ENCODE measurements at places on chromosomes 2 and 18. TPM values are rescaled to one million over a fixed set of nuclear protein-coding genes. Genes with fewer than 3 reads are reported as not detected.

DNA sequence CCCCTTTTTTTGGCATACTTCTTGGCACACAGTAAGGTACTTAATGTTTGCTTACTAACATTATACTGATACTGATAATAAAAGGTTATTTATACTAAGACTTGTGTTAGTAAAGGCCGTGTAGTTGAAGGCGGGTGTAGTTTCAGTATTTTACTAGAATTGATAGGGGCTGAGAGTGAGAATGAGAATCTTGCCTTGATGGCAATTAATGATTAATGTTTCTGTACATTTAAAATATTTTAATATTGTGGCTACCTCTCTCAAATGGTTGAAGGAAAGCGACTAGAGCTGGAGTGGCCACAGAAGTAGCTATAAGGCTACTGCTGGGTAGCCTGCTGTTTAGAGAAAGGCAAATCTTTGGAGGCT is 29.3 kb downstream of the PELI1 start:
- no peak for DNase-seq

Gene PAIP2B
- 1.8 TPM for total RNA-seq

Gene TMEFF2
- not detected for total RNA-seq

Gene CD8B2
- not detected for total RNA-seq

GRCh38 chr2:99860720-99861375 is 281.5 kb downstream of the AFF3 start:
- DNase-seq: no peak

DNA sequence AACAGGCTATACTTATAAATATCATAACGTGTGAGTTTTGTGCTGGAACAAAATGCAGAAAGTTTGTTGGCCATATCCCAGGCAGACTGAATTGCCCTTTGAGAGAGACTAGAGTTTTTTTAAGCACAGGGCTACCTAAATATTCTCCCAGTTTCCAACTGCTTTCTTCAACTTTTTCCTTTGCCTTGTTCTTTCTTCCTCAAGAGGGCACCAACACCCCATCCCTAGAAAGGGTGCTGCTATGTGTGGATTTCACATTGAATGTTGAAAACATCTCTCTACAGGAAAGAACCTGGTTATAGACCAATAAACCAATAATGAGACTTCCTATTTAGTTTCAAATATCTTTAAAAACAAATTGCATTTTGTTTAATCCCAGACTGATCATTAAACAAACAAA is 87.9 kb downstream of the ICOS start:
- DNase-seq: peak; percentile 33

DNA sequence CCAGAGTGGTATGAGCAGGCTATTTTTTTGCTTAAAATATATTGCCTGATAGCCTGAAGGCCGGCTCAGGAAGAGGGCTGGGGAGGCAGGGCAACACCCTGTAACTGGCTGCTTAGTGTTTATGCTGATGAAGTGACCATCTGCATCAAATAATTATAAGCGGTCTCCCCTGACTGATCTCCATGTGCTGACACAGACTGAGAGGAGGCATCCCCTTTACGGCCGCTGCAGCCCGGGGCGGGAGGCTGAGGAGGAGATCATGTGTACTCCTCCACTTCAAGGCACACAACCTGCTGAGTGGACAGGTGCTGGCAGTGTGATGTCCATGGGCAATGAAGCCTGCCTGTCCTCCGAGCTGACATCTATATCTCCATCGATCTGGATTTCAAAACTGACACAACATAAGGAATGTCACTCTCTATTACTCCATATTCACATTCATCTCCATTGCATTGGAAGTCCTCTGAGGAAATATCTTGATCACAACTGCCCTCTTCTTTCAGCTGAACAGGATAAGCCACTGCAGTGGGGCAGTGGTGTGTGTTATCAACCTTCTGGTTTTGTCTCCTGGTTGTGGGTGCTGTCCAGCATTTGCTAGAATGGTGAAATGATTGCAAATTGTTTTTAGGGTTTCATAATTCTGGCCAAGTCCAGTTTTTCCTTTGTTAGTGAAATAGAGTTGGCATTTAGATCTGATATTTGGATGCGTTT is 143.5 kb downstream of the AQP4 start:
- DNase-seq: no peak

DNA sequence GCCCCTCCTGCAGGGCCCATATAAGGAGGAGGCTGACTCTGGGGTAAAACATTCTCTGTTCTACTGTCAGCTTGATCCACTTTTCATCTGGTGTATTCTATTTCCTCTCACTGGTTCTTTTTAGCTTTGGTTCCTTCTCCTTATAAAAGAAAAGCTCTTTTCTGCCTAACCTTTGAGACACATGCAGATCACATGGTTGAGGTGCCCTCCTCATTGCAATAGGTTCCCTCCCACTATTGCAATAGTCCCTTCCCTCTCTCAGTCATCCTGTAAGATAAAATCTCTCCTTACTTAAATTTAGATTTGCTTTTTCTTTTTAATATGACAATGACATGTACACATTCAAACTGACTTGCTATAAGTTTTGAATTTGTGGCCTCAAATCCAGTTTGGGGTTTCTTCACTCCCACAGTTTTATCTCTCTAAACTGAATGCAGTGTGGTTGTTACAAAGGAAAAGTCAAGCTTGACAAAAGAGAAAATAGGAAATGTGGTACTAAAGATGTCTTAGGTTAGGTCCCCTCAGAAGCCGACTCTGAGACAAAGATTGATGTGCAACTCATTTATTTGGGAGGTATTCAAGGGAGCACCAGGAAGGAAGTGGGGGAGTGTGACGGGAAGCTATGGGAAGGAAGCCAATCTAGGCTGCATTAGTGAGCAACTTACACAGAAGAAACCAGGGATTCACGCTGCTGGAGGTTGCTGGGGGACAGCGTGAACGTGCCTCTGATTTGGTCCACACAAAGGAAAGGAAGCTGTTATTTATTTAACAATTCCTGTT is 127.6 kb upstream of the LINC00305 start:
- no peak for DNase-seq

GRCh38 chr2:69067866-69068265 is 54.9 kb downstream of the ANTXR1 start:
- no peak for DNase-seq

DNA sequence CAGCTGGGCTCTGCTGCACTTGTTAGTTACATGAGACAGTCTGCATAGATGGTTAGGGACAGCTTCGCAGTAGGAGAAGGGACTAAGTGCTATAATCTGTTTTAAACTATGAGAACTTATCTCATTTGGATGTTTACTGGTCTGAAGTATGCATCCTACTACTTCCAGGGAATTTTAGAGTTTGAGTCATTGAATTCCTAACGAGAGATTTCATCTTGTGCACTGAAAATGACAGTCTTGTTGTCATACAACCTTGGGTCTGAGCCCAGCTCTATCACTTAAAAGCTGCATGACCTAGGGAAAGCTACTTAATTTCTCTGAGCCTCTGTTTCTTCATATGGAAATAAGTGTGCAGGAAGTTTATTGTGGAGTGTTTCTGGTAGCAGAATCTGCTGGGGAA is 78.4 kb downstream of the TRIM43 start:
- DNase-seq: no peak

- no peak for DNase-seq
Measured at GRCh38 chr2:213164263-213164662, 12.9 kb upstream of the IKZF2 start.

- peak; percentile 92 for DNase-seq
Measured at GRCh38 chr2:86808315-86809161, 17.8 kb upstream of the CD8A start.

GRCh38 chr2:51084750-51085149 is 52.8 kb upstream of the NRXN1 start:
- DNase-seq: no peak

- DNase-seq: no peak
Measured at GRCh38 chr18:425106-425745, 75.3 kb downstream of the COLEC12 start.

GRCh38 chr2:202375033-202375608 is 1.0 kb upstream of the BMPR2 start:
- peak; percentile 25 for DNase-seq

DNA sequence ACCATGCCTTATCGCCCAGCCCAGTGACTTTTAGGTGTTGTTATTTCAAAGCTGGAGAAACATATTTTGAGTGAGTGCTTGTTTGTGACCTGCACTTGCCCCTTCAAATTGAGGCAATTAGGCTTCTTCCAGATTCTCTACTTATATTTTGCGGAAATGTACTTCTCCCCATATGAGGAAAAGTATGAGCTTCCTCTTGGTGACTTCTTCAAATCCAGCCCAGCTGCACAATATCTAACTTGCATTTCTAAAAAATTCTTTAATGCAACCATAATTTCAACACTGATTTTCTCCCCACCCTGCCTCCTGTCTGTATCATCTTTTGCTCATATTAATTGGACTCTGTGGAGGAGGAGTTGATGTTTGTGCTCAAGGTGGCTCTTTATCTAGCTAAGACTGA is 391.2 kb upstream of the POU3F3 start:
- no peak for DNase-seq

DNA sequence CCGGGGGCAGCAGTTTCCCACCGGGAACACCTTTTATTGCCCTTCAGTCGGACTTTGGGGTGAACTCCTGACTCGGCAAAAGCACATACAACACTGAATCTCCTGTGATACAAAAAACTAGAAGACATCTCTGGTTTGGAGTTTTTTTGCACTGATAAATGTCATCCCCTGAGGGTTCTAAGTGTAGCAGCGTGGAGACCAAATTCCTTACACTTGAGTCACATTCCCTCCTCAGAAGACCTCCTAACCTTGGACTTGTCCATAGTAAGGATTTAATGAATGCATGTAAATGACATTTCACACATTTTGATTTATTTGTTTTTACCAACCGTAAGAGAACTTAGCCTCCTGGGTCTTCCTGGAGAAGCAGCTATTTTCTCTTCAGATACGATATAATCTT is 54.0 kb upstream of the GPR45 start:
- DNase-seq: no peak

Gene CBLN2
- not detected for total RNA-seq

Gene FAM168B
- 44.5 TPM for total RNA-seq

DNA sequence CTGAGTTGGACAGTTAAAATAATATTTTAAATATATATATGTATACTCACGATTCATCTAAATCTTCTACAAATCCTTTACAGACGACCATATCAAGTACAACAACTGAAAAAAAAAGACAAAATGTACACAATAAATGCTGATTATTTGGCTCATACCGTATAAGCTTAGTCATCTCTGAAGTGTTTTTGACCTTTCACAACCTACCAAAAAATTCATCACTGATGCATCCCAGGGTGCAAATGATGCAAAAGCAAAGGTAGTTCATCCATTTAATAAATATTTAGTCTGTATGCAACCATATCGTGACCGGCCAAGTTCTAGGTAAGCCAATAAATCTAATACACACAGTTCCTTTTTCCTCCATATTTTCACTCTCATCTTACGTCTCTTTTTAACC is 1.1 kb downstream of the TMX3 start:
- DNase-seq: no peak

DNA sequence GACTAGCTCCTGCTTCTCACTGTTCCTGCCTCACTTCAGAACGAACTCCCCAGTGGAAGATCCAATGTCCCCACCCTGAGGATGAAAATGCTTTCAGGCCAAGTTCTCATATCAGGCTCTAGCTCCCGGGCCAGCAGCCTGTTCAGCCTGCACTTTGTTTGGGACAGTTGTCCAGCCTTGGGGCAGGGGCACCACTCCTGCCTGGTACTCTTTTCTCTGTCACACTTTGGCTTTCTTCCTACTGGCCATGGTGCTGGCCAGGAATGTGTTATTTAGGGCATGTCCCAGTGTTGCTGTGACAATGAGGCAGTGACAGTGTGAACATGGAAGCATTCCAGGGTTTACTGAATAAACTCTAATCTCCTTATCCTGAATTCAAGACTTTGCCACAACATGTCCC is 154.1 kb downstream of the GALNT14 start:
- no peak for DNase-seq

Gene NGEF
- 0.58 TPM for total RNA-seq

All from activated CD4-positive, alpha-beta memory T cell treated with anti-CD3 and anti-CD28 coated beads, Interleukin-2, amount 10 ng/mL, durations not matched to agents 7 days and 5 days (primary cell).